Left forelimb (tissue), 1 donor: ENCODE measurements at places on chromosomes 7 and 10.
A peak's percentile ranks its signal among the peaks of the same experiment; 100 is the strongest.

GRCh38 chr7:132819648-132820047 lies 243.4 kb upstream of the PLXNA4 start:
- DNase-seq, result no peak

DNA sequence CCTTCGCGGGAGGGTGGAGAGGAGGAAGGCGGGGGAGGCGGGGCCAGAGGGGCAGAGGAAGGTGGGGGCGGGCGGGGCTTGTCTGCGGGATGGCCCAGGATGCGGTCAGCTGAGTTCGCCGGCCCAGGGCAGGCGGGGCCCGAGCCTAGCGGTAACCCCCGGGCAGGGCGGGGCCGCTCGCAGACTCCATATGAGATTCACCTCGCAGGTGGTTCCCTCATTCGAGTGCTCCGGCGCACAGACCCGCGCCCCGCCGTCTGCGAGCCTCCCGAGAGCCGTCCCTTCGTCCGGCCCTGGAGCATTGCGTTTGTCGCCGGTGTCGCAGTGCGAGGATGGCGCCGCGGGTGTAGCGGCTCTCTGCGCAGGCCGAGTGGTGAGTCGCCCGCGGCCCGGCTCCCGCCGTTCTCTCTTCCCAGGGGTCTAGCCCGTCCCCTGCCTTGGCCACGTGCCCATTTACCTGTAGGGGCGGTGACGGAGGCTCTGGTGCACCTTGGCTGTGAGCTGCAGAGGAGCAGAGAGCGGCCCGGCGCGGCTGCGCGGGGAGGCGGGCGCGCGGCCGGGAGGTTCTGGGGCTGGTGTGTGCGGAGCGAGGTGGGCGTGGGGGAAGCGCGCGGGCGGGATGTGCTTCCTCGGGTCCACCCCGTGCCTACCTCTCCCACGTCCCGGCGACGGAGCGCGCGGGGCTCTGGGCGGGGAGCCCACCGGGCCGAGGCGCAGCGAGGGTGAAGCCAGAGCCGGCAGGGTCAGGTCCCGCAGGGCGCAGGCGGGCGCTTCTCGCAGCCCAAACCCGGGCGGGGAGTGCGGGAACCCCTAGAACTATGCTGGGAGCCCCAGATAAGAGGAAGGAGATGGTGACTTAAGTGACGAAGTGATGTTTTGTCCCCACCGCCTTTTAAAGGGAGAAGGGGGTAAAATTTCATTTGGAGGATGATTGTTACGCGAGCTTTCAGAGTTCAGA lies at the start of gene UPP1:
TSS of gene UPP1 (plus strand) at position 220 of the 958 bp plus-strand sequence. CDS start 5,519 bp downstream, outside the sequence.
- DNase-seq, result no peak

DNA sequence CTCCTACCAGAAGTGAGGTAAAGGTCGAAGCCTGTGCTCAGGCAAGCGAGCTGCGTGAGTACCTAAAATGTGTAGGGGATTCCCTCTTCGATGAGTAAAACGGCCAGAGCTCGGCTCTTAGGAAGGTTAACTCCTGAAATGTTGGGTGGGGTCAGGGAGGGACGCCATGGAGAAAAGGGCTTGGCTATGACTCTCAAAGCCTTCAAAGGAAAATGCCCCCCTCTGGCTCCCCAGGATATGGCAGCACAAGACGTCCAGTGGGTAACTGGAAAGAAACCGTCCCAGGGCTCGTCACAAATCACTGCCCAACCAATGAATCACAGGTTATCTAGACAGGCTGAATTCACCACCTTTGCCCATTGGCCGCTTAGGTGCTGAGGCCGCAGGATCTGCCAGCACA lies 58.0 kb downstream of the CALML3 start:
- no peak for DNase-seq

- DNase-seq, result no peak
These were observed 32.3 kb downstream of the FAM107B start for GRCh38 chr10:14742382-14742781.

DNA sequence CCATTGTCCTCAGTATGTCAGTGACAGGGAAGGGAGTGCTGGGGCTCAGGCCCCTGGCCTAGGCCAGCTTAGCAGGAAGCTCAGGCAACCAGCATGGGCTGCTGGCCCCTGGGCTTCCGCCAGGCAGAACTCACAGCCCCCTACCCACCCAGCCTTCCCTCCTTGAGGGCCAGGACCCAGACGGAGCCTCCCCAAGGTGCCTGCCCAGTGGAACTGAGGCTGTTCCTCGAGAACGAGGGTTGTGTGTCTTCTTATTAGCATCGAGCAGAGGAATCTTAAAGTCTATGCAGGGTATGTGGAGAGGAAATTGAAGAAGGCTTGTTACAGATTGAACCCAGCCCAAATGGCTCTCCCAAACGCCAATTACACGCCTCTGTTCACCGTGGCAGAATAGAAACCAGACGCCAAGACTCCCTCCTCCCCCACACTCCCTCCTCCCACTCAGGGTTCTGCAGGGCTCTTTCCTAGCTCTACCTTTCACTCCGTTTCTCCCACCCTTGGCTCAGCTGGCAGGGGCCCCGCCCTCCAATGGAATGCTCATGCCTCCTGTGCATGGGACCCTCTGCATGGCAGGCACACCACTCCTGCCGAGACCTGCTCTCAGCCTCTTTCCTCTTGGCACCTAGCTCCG lies 134.4 kb downstream of the ZMIZ1 start:
- no peak for DNase-seq

- no peak for DNase-seq
These were observed 85.2 kb upstream of the CDC14C start for GRCh38 chr7:48839108-48839507.

DNA sequence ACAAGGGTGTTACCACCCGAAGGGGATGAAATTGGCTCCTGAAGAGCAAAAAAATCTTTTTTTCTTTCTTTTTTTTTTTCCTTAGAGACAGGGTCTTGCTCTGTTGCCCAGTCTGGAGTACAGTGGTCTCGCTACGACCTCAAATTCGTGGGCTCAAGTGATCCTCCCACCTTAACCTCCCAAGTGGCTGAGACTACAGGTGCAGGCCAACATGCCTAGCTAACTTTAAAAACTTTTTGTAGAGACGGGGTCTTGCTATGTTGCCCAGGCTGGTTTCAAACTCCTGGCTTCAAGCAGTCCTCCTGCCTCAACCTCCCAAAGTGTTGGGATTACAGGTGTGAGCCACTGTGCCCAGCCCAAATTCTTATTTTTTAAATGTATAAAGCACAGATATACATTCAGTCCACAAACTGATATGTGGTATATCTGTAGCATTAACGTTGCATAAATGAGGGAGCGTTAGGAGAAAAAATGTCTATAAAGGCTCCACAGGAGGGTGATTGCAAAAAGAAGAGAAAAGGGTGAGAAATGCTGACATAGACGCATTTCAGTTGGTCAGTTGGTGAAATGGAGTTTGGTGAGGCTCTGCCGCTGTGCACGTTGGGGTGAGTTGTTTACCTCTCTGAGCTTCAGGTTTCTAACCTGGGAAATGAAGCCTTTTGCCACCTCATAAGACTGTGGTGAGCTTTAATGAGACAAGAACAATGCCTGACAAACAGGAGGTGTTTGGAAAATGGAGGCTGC lies 100.7 kb upstream of the PODXL start:
- no peak for DNase-seq

DNA sequence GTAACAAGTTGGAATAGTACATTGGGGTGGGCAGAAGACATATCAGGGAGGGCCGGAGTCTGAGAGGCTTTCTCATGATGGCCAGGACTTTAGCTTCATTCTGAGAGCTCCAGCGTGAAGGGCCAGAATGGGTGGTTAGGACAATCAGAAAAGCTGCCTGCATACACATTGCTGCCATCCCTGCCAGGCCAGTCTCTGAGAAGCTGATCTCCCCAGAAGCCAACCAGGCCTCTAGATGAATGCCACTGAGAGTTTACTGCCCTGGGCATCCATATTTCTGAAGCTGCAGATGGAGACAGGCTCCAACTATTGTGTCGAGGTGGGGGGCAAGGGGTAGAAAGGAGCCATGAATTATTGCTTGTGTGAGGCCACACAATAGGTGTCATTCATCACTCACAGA lies 32.0 kb upstream of the ARHGAP22 start:
- peak; percentile 26 for DNase-seq

GRCh38 chr10:80662429-80663261 lies 124.9 kb downstream of the SH2D4B start:
- peak; percentile 89 for DNase-seq

DNA sequence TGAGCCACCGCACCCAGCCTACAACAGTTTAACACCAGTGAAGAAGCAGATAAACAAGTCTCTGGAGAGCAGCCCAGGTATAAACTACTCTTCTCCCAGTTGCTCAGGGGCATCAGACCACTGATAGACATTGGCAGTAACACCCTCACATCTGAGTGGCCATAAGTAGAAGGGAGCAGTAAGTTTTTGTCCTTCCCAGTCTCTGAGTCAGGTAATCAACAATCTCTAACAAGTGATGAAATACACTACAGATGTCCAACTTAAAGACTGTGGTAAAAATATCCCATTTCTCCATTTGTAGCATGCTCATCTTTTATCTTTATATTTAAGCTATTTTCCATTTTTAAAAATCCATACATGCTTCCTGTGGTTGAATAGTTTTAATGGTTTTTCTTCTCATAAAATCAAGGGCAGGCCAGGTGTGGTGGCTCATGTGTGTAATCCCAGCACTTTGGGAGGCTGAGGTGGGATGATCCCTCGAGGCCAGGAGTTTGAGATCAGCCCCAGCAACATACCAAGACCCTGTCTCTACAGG lies 78.6 kb downstream of the GSAP start:
- no peak for DNase-seq

DNA sequence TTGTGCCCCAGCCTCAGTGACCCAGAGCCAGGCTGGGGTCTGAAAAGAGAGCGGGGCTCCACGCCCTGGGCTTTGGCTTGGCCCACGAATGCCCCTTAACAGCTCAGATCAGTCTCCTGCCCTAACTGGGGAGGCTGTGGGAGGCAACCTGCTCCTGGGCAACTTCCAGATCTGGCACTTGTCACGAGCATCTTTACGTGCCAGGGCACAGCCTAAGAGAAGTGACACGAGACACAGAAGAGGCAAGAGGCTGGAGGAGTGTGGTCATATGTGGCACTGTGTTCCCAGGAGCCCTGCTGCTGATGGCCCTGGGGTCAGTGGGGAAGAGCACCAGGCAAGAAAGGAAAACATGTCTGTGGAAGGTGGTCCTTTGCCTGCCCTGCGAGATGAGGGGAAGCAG lies 97.8 kb upstream of the BTBD16 start:
- DNase-seq, result no peak

DNA sequence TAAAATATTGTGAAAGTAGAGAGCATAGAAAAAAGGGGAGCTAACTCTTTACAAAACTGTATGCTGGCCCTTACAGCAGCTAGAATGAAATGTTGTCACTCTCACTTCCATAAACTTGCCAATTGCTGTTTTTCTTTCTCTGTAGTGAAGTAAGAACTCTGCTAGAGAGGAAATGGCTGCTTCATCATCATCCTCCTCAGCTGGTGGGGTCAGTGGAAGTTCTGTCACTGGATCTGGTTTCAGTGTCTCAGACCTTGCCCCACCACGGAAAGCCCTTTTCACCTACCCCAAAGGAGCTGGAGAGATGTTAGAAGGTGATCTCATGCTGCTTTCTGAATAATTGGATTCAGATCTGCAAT lies 7.6 kb upstream of the ASCC1 start:
- no peak for DNase-seq

- peak; percentile 57 for DNase-seq
These were observed 6.8 kb downstream of the MYO1G start for GRCh38 chr7:44971902-44972441.

GRCh38 chr10:11168423-11169090 lies 150.9 kb downstream of the CELF2 start:
- DNase-seq, result no peak

DNA sequence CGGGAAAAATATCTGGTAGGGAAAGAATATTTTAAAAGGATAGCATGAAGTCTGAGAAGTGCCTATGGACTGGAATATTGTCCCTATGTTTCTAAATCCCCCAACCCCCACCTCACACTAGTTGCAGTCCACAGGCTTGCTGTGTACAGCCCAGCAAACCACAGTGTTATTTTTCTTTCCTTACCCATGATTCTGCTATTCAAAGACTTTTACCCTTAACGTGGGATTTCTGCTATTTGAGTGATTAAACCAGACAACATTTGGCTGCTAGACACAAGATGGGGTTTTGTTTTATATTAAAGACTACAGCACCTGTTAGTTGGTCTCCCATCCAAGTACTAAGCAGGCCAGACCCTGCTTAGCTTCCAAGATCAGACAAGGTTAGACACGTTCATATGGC lies 120.5 kb upstream of the MYO3A start:
- DNase-seq, result no peak

- DNase-seq, result no peak
These were observed 22.2 kb downstream of the MMS19 start for GRCh38 chr10:97475936-97476594.

- DNase-seq, result no peak
These were observed 10.8 kb downstream of the STAMBPL1 start for GRCh38 chr10:88890681-88891381.

DNA sequence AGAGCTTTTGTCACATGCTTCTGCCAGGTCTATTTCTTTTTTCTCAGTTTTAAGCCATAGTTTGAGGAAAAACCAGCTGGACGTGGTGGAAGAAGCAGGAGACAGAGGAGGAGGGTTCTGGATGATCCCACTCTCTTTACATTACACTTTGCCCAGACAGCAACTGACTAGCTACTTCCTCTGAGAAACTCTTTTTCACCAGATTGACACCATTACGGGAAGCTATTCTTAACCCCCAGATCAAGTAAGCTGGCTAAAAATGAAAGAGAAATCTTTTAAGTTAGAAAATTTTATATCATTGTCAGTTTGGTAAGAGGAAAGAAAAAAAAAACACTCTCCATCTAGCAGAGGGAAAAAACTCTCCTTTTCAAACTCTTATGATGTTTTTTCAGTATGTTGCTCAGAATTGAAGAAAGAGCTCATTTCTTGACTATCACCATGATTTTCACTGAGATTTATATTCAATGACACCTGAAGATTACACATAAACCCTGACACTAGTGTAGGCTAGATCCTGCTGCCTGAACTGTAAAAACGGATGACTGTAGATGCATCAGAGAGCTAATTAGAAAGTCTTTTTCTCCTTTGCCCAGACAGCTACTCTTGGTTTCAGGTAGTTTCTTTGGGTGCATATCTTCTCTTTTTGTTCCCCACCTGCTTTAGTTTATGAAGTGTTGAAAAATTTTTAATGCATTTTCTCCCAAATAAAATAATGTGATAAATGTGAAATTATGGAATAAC lies 203.1 kb downstream of the TFEC start:
- no peak for DNase-seq

- DNase-seq, result no peak
These were observed 14.8 kb downstream of the TPK1 start for GRCh38 chr7:144821067-144821466.

- no peak for DNase-seq
These were observed 47.9 kb upstream of the ITPRID1 start for GRCh38 chr7:31466036-31466435.

- no peak for DNase-seq
These were observed 180.4 kb downstream of the TMEM26 start for GRCh38 chr10:61272781-61273180.

DNA sequence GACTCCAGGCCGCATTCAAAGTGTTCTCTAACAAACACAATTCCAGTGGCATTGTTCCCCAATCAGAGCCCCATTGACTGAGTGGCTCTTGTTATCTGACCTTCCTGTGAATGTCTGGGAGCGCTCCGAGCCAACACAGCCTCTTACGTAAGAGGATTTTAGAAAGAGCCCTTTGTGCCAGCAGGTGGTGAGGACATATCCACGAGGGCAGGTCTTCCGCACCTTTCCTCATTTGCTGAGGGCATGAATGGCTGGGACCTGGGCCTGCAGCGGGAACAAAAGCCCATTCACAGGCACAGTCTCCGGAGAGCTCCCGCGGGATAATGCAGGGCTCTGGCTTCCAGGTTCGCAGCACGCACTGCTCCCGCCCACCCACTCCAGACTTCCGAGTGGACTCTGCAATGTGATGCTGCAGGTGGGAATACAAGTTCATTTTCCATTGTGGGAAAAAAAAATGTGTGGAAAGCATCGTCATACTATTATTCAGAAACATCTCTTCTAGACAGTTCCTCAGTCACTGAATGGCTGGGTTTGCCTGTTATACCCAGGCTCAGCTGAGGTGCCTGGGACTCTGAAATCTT lies 295.0 kb upstream of the IGFBP3 start:
- no peak for DNase-seq
